ENCODE measurements at places on chromosomes 7 and 10.

DNA sequence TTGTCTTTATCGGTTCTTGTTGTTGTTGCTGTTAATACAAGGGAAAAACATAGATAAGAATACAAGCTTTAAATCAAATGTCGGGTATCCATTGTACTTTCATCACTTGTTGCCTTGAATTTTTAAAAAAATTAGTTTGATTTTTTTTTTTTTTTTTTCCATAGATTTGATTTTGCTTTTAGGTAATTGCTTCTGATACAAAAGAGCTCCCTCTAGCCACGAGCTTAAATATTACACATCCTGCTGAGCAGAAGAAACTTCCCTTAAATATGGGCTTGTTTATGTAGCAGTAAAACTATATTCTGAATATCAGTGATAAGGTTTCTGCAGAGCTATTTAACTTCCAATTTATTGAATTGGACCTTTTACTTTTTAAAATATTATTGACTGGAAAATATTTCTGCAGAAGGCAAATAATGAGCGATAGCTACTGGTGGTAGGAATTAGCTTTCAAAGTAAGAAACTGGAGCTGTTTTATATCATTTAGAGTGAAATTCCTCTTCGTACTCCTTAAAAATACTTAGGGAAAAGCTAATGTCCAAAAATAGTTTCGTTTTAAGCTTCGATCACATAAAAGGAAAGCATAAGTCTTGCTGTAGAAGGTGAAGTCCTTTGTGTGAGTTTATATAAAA lies 216.9 kb downstream of the POLR1F start:
- no peak for DNase-seq

DNA sequence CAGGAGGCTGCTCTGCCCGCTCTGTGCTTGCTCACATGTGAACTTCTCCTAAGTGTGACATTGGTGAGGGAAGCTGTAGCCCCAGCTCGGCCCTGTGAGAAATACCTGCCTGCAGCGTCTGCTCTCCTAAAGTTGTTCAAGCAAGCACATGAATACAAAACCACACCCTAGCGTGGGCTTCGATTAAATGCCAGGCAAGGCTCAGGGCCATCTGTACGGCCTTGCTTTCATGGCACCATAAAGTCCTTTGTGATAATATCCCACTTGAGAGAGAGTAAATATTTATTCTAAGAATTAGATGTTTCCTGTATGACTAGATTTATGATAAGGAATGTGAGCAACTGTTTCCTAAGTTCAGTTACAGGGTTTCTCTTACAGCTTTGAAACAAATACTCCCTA lies 262.8 kb upstream of the KLF14 start:
- no peak for DNase-seq

DNA sequence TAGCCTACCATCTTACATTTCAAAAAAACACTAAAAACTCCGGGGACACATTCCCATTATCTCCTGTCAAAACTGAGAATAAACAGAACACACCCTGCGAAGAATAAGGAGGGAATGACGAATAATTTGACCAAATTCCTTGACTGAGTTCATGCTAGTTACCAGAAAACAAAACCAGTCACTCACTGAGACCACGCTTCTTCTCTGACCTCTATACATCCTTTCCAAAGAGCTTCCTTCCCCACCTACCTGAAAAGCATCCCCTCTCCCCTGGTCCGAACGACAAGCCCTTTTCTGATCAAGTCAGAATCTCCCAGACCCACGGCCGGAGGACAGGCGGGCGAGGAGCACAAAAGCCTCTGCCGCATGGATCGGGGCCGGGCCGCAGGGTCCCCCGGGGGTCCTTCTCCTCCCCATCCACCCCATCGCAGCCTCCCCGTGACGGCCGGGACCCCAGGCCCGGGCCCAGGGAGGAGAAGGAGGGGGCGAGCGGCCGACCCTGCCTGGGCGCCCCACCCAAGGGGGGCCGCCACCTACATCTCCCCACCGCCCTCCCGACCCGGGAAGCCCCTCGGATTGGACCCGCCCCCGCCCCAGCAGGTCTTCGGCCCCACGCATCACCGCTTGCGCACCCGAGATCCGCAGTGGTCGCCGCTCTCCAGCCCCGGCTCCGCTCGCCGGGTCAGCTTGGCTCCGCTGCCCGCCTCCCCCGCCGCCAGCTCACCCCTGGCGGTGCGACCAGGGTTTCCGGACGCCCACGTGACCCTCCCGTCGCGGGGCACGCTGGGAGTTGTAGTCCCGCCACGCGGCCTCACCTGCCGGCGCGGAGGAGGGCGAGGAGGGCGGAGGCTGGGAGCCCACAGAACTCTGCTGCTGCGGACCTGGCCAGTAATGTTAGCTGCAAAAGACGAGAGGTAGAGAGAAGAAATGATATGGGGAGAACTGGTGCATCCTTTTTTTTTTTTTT lies at the start of gene SLC37A3:
TSS of gene SLC37A3 (minus strand) at position 747 of the 967 bp plus-strand sequence. CDS start 16,004 bp downstream, outside the sequence.
- peak; percentile 85 for DNase-seq

GRCh38 chr7:67359900-67360299 lies 363.3 kb downstream of the TYW1 start:
- DNase-seq = no peak

GRCh38 chr10:106301146-106301545 lies 863.4 kb downstream of the SORCS1 start:
- no peak for DNase-seq

DNA sequence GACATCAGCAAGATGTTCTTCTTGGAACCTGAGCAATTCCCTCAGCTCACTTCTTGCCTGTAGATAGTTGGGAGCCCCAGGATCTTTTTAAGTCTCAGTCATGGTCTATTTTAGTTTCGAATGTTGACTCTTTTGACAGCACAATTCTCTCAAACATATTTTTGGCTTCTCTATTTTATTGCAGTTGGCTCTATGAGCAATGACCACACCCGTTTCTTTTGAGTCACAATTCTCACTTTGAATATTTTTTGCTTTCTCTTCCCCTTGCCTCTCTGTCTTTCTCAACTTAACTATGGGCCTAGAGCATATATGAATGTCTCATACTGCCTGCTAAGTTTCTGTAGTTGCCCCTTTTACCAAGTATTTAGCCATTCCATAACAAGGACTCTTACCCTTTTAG lies 222.8 kb downstream of the PTN start:
- no peak for DNase-seq

DNA sequence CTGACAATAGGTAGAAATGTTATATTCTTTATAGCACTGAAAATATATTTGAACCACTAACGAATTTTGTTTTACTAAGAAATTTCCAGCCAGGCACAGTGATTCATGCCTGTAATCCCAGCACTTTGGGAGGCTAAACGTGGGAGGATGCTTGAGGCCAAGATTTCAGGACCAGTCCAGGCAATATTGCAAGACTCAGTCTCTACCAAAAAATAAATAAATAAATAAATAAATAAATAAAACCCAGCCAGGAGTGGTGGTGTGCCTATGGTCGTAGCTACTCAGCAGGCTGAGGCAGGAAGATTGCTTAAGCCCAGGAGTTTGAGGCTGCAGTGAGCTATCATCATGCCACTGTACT lies 39.8 kb downstream of the PIP4K2A start:
- DNase-seq = no peak

DNA sequence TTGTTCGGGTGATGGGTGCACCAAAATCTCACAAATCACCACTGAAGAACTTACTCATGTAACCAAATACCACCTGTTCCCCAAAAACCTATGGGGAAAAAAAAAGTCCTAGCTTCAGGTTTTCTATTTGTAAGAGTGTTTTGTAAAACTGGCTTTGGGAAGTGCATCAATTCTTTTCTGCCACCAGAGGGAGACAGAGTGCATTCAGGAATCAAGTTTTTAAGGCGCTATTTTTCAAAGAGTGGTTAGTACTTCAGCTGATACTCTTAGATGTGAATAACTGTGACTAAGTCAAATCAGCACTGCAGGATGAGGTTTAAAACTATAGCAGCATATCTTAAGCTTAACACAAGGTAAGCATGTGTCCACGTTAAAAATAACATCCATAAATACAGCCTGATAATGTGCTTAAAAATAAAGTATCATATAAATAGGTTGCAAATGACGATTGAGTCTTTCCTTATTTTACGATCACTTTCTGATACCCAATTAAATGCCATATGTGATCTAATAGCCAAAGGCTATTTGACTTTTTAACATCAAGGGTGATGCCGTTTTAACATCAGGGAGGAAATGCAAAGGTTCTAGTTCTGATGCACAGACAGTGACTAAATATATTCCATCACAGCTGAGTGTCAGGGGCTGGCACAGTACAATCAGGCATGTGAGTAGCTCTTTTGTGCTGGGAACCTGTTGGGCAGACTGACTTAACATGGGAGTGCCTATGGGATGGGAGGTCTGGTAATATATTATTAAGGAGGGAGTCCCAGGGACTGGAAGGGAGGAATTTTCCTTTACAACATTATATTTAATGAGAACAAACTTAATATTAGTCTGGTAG lies 10.6 kb upstream of the LYZL2 start:
- no peak for DNase-seq

- DNase-seq = no peak
Measured at GRCh38 chr7:55651057-55651456, 78.8 kb upstream of the VOPP1 start.

DNA sequence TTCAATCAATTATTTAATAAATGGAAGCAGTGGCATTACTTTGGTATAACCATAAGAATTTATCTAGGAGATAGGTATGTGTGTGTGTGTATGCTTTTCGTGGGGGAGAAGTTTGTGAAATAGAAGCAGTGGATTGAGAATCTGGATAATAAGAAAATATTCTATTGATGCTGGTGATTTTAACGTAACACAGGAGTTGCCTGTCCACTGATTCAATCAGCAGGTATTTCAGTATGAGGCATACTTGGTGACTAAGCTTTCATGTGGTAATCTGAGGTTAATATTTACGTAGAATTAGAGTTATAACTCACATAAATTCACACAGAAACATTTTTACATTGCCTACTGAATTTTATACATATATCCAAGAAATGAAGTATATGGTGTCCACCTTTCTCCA lies 568.0 kb downstream of the ZWINT start:
- no peak for DNase-seq

GRCh38 chr7:43163885-43164284 lies 51.4 kb downstream of the HECW1 start:
- no peak for DNase-seq

Data from activated CD4-positive, alpha-beta T cell treated with anti-CD3 and anti-CD28 coated beads, Interleukin-2, amount 50 U/mL, for 1 hour (primary cell).